ENCODE measurements at places on chromosomes 12 and 14. TPM values are rescaled to one million over a fixed set of nuclear protein-coding genes. Genes with fewer than 3 reads are reported as not detected.
A peak's percentile ranks its signal among the peaks of the same experiment; 100 is the strongest.

Gene NKX2-1
- not detected for total RNA-seq

Gene ASB2
- total RNA-seq = 93.5 TPM

Gene INF2
- 55.9 TPM for total RNA-seq

Gene RILPL1
- total RNA-seq = 4.6 TPM

Gene TPPP2
- total RNA-seq = not detected

Gene FAM234B
- total RNA-seq = 6.5 TPM

Gene CTSG
- total RNA-seq = not detected

Gene CLEC4A
- 1.1 TPM for total RNA-seq

Gene ARHGAP9
- 121 TPM for total RNA-seq

Gene KRT2
- not detected for total RNA-seq

DNA sequence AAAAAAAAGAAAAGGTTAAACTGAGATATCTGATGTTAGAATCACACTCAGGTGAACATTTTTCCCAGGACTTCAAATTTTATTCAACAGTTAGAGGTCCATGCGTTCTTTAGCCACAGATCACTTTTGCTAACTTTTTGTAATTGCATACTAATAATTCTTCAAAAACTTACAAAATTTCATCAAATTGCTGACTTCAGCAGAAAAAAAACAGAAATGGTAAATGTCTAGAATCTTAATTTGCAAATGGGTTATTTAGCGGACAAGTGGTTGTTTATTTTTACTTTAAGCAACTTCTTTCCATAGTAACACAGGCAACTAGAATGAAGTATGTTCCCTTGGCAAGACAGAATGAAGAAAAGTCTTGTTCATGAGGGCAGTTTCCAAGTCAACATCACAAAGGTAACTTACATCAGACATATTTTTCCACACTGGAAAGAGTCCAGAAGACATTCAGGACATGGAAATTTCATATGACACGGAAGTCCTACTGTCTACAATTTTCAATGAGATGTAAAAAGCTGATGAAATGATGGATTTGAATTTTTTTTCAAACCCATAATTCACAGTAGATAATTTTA lies 62.5 kb upstream of the SOX5 start:
- no peaks in the 10 kb centered on the region for H3K36me3 ChIP-seq
- no peak overlapping the region for H3K4me3 ChIP-seq
- H3K27ac ChIP-seq = no peak overlapping the region
- H3K4me1 ChIP-seq = no peaks in the 10 kb centered on the region
- no peak for DNase-seq
- H3K27me3 ChIP-seq = no peaks in the 10 kb centered on the region

GRCh38 chr12:45553204-45553603 lies 176.3 kb upstream of the ARID2 start:
- no peak for DNase-seq
- no peaks in the 10 kb centered on the region for H3K27me3 ChIP-seq
- H3K4me1 ChIP-seq = no peaks in the 10 kb centered on the region
- H3K27ac ChIP-seq = no peak overlapping the region
- H3K36me3 ChIP-seq = no peaks in the 10 kb centered on the region

- H3K4me1 ChIP-seq = peaks cover 29% of the 10 kb centered on the region
- H3K27ac ChIP-seq = no peak overlapping the region
- no peak overlapping the region for H3K4me3 ChIP-seq
- DNase-seq = no peak
- H3K27me3 ChIP-seq = no peaks in the 10 kb centered on the region
Observed at GRCh38 chr12:50536831-50537537, 32.2 kb downstream of the DIP2B start.

DNA sequence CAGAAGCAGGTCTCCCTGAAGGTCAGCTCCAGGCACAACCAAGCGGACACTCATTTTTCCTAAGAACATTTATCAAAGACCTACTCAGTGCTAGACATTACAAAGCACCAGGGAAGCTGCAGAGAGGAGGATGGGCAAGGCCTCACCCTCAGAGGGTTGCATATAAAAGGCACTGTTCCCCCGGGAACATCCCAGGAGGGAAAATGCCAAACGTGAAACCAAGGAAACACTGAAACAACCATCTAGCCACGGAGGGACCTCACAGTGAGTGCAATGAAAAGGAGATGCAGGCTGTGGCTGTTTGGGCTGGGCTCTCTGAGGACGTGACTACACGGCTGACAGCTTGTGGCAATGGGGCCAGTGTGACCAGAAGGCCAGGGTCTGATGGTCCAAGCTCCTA lies 117.4 kb upstream of the VASH1 start:
- H3K27ac ChIP-seq = no peak overlapping the region
- no peak for DNase-seq
- H3K4me1 ChIP-seq = no peaks in the 10 kb centered on the region
- no peak overlapping the region for H3K4me3 ChIP-seq
- no peaks in the 10 kb centered on the region for H3K36me3 ChIP-seq
- no peaks in the 10 kb centered on the region for H3K27me3 ChIP-seq

GRCh38 chr14:97878206-97878605 lies 1081.0 kb downstream of the VRK1 start:
- no peaks in the 10 kb centered on the region for H3K27me3 ChIP-seq
- peaks cover 33% of the 10 kb centered on the region for H3K4me1 ChIP-seq
- H3K27ac ChIP-seq = no peak overlapping the region
- no peak overlapping the region for H3K4me3 ChIP-seq
- no peak for DNase-seq

- no peak overlapping the region for H3K4me3 ChIP-seq
- no peaks in the 10 kb centered on the region for H3K36me3 ChIP-seq
- no peaks in the 10 kb centered on the region for H3K4me1 ChIP-seq
- DNase-seq = no peak
Observed at GRCh38 chr14:54120260-54120659, 163.6 kb upstream of the BMP4 start.

DNA sequence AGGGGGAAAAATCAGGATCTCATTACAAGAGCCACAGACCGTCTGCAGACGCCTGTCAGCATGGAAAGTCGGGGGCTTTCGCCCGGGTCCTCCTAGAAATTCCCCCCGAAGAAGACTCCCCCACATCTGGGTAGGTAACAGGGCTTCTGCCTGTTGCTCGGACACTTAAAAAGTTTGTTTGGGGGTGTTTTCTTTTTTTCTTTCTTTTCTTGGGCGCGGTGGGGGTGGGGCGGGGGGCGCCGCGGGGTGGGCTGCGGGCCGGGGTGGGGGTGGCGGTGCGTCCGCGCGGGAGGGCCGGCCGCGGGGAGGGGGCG lies 358 bp downstream of the ELK3 start:
- H3K4me3 ChIP-seq = peak overlapping the region; percentile 83
- no peaks in the 10 kb centered on the region for H3K36me3 ChIP-seq
- peaks cover 33% of the 10 kb centered on the region for H3K4me1 ChIP-seq
- H3K27ac ChIP-seq = peak overlapping the region; percentile 68
- no peak for DNase-seq
- no peaks in the 10 kb centered on the region for H3K27me3 ChIP-seq

GRCh38 chr12:120540445-120540844 lies 6.3 kb downstream of the RNF10 start:
- H3K4me1 ChIP-seq = peaks cover 71% of the 10 kb centered on the region
- H3K4me3 ChIP-seq = no peak overlapping the region
- H3K27ac ChIP-seq = no peak overlapping the region

DNA sequence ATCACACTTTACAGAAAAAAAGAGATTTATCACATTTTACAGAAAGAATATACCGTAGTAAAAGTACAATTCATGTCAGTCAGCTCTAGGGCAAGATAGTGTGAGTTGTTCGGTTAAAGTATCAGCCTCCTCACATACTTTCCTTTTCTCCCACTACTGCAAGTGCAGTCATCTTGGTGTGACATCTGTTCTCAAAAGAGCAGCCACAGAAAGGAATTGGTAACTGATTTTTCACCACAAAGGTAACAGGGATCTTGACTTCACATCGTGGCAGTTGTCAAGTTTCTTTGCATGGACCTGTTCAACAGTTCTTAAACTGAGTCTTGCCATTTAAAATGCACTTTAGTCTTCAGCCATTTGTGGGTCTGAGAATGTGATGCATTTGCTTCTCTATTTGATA lies 5.0 kb upstream of the E2F7 start:
- no peak overlapping the region for H3K4me3 ChIP-seq
- H3K36me3 ChIP-seq = no peaks in the 10 kb centered on the region
- no peak overlapping the region for H3K27ac ChIP-seq
- no peaks in the 10 kb centered on the region for H3K4me1 ChIP-seq
- H3K27me3 ChIP-seq = no peaks in the 10 kb centered on the region

DNA sequence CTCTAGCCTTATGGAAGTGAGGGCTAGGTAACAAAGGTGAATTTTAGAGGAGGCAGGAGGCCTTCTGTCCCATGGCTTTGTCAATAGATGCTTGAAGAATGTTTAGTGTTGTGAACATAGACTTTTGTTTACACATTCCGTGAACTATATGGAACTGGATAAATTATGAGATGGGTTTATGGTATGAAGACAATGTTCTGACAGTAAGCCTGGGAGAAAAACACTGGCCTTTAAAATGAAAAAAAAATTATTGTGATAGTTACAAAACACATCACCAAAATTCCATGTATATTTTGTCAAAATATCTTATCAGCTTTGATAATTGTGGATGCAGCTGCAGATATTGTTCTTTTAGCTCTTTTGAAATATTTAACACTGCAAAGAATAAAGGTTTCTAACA lies 251.5 kb upstream of the DCN start:
- H3K4me3 ChIP-seq = no peak overlapping the region
- H3K27ac ChIP-seq = no peak overlapping the region
- no peak for DNase-seq
- H3K36me3 ChIP-seq = no peaks in the 10 kb centered on the region
- no peaks in the 10 kb centered on the region for H3K4me1 ChIP-seq

GRCh38 chr12:75437564-75437963 lies 43.0 kb upstream of the GLIPR1 start:
- no peak overlapping the region for H3K27ac ChIP-seq
- H3K36me3 ChIP-seq = no peaks in the 10 kb centered on the region

DNA sequence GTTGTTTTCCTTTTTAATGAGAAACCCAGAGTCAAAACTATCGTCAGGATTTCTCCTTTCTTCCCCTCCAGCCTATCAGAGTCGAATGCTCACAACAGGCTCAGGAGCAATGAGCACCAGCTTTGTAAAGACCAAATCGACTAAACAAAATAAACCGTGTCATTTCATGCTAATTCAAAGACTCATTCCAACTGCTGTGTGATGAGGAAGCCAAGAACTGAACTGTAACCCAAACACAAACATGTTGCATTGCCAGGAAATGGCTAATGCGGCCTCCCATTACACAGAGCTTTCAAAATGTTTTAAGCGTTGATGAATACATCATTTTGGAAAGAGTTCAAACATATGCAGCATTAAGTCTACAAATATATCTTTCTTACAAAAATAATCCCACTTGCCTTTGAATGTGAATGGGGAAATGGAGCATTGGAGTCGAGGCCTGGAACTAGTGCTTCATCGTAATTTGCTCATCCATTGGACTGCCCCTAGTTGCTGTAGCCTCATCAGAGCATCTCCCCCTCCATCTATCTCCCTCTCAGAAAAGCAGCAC lies 349.5 kb downstream of the GXYLT1 start:
- H3K36me3 ChIP-seq = no peaks in the 10 kb centered on the region
- H3K27me3 ChIP-seq = no peaks in the 10 kb centered on the region
- H3K4me3 ChIP-seq = no peak overlapping the region
- no peak for DNase-seq
- H3K27ac ChIP-seq = no peak overlapping the region
- H3K4me1 ChIP-seq = no peaks in the 10 kb centered on the region

DNA sequence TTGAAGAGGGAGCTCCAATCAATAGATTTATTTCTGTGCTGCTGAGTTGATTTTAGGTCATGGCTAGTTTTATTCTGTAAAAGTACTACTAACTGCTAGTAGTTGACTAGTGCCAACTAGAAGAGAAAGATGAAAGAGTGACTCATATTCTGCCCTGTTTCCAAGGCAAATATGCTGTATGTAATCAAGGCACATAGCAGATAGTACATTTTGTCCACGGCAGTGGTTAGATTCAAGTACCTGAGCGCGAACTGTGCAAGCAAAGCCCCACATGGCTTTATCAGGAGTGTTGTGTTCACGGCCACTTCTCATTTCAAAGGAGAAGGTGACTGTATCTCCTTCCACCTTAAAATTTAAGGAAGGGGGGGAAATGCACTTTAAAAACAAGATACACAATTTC lies 126.8 kb downstream of the TRAFD1 start:
- H3K27me3 ChIP-seq = no peaks in the 10 kb centered on the region
- DNase-seq = no peak
- H3K36me3 ChIP-seq = peaks cover 14% of the 10 kb centered on the region
- no peak overlapping the region for H3K4me3 ChIP-seq
- H3K4me1 ChIP-seq = no peaks in the 10 kb centered on the region

DNA sequence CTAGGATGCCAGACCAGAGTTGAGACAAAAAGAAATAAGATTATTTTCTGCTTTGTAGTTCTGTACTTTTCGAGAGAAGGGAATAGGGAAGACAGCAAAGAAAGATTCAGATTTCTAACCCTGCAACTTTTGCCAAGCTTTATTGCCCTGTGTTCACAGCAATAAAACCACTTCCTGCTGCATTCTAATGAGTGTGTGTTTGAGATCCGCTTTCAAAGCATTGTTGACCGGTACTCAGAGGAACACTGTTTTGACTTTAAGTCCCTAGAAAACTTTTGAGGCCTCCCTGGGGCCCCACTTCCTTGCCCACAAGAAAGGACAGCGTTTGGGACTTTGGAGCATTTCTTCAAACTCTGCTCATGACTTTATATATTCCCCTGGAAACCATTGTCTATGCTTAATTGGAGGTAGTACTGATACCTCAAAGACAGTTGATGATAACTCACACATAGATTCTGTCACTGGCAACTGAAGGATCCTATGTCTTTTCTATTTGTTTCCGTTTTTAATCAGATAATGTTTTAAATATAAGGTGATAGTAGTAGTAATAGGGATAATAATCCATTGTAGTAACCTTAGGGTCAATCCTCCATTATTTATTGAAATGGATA lies 1.3 kb downstream of the RNASE6 start:
- H3K27ac ChIP-seq = no peak overlapping the region
- DNase-seq = no peak
- no peaks in the 10 kb centered on the region for H3K27me3 ChIP-seq
- peaks cover 36% of the 10 kb centered on the region for H3K4me1 ChIP-seq
- no peaks in the 10 kb centered on the region for H3K36me3 ChIP-seq

DNA sequence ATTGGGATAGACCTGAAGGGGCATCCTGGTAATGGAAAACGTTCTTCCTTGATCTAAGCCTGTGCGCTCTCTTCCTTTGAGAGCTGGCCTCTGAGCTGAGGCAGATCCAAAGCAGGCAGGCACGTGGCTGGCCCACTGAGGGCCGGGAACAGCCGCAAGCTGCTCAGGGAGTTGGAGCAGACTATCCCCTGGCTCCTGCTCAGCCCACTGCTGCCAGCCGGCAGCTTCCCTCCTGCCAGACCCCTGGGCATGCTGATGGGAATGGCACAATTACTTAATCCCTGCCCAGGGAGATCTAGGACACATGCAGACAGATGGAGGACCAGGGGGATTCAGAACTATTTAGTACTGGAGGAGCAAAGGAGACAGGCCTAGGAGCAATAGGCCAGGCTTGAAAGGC lies 14.4 kb downstream of the NEUROD4 start:
- no peak overlapping the region for H3K4me3 ChIP-seq
- H3K4me1 ChIP-seq = peaks cover 33% of the 10 kb centered on the region
- H3K27me3 ChIP-seq = no peaks in the 10 kb centered on the region
- no peak for DNase-seq
- no peaks in the 10 kb centered on the region for H3K36me3 ChIP-seq
- no peak overlapping the region for H3K27ac ChIP-seq
